ENCODE measurements at places on chromosomes 13 and 19.
A peak's percentile ranks its signal among the peaks of the same experiment; 100 is the strongest.

DNA sequence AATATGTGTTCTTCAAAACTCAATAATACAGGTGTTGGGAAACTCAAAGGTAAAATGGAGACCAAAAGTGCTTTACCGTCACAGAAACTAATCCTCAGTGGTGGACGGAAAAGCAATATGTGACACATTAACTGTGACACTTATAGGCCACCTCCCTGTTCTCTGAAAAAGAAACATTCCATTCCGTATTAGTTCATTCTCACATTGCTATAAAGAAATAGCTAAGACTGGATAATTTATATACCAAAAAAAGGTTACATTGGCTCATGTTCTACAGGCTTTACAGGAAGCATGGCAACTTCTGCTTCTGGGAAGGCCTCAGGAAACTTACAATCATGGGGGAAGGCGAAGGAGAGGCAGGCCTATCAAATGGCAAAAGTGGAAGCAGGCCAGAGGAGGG is 435.3 kb upstream of the HTR2A start:
- DNase-seq, result no peak

GRCh38 chr13:73765651-73766384 is 368.4 kb downstream of the KLF12 start:
- DNase-seq, result no peak

DNA sequence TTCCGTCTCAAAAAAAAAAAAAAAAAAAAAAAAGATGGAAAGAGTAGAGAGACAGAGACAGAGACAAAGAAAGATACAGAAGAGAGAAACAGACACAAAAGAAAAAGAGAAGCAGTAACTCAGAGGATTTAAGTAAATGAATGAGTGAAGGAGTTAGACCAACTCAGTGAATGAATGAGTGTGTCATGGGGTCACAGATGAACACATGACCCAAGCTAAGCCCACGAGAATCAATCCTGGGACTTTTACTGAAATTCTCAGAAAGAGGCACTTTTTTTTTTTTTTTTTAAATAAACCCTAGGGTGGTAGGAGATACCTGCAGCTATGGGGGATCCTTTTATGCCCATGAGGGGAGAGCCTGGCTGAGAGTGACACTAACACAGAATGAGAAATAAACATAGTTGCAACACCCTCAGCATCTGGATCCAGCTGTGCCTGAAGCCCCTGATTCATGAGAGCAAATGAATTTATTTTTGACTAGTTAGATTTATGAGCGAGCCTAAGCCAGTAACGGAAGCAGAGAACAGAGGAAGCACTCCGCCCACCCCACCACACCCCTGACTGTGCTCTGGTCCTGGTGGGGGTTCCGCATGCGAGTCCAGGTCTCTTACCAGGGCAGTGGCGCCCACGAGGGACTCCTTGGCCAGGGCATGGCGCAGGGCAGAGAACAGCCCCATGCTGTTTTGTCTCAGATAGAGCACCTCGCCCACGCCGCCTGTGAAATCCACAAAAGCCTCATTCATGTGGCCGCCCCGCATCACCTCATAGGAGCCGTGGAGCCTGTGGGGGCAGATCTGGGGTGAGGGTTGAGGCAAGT is 4.6 kb downstream of the CAPN12 start:
- DNase-seq, result no peak

GRCh38 chr13:49627831-49628652 is at the start of gene ARL11:
ARL11 (plus strand) TSS chr13:49628507; CDS start chr13:49630448, 1,941 bp downstream.
- no peak for DNase-seq

- DNase-seq, result peak; percentile 21
These were observed 33.3 kb upstream of the MICU2 start for GRCh38 chr13:21637296-21637695.

DNA sequence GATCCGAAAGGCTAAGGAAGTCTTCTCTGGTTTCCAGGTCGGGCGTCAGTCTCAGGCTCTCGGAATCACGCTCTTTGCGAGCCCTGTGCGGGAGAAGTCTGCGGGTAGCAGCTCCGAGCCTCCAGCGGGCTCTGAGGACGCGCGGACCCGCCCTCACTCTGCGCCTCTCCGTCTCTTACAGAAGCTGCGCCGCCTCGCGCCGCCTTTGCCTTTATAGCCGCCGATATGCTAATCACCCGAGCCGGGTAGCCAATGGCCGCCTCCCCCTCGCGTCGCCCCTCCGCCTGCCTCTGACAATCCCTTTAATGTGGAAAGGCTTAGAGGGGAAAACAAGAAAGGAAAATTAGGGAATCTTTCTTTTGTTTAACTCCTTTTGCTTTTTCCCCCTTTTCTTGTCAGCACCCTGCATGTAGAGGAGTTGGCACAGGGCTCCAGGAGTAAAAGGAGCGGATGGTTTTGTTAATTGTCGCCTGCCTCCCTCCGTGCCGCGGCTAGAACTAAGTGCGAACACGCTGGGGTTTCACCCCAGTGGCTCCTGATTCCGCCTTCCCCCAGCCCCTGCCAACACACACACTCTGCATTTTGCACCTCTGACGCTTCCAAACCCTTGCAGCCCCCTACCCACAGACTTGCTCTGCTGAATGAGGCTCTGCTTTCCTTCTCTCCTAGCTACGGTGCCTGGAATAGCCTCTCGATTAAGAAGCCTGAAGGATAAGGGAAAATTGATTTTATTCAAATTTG is at the start of gene PCDH8:
Gene PCDH8 (minus strand): TSS at position 186 of the 741 bp plus-strand sequence. CDS start 204 bp downstream, outside the sequence.
- no peak for DNase-seq

DNA sequence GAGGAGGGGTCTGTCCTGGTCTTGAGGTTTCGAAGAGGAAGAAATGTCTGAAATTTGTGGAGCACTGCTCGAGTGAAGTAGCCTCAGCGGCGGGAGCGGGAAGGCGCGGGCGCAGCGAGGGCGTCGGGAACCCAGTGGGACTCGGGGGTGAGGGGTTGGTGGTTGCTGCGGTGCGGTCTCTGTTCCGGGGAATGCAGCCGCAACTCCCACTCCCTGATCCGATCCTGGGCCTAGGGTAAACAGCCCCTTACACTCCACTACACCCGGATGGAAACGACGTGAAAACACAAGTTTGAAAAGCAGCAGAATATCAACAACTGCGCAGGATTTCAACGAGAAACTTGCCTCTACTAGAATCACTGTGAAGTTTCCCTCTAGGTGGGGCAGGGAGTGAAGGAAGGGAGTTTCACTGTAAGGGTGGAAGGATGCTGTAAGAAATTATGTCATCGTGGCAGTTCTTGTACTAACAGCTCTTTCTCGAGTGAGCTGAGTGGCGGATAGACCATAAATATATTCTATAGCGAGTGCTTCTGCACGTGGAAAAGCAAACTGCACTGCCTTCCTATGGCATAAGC is 2.0 kb upstream of the KLF12 start:
- DNase-seq, result no peak

DNA sequence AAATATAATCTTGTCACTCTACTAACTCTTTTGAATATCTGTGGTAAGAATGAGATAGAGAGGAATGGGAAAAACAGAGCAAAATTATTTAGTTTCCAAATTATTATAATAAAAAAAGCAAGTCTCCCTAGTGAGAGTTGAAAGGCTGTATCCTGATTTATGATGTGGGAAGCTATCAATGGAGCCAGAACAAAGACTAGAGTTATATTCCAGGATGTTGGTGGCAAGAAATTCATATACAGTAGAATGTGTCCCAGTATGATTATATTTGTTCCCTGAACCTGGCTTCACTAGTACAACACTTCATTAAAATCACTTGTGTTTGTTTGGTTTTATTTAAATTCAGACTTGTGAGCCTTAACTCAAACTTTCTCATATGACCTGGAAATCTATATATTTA is 630.3 kb downstream of the GPC5 start:
- DNase-seq, result no peak

GRCh38 chr19:18107235-18107634 is 9.7 kb downstream of the MAST3 start:
- DNase-seq, result no peak

DNA sequence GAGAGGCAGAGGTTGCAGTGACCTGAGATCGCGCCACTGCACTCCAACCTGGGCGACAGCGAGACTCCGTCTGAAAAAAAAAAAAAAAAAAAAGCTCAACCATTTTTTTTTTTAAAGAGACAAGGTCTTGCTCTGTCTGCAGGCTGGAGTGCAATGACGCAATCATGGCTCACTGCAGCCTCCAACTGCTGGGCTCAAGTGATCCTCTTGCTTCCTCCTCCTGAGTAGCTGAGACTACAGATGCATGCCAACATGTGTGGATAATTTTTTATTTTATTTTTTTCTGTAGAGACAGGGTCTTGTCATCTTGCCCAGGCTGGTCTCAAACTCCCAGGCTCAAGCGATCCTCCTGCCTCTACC is 10.3 kb downstream of the EHD2 start:
- no peak for DNase-seq

GRCh38 chr19:56611288-56611687 is 16.2 kb downstream of the ZNF71 start:
- DNase-seq, result no peak

GRCh38 chr13:37385956-37386670 is 212.5 kb downstream of the POSTN start:
- DNase-seq, result no peak

GRCh38 chr13:79044415-79044814 is 361.6 kb downstream of the RBM26 start:
- no peak for DNase-seq

- DNase-seq, result no peak
These were observed 1075.0 kb downstream of the DIAPH3 start for GRCh38 chr13:59088716-59089115.

DNA sequence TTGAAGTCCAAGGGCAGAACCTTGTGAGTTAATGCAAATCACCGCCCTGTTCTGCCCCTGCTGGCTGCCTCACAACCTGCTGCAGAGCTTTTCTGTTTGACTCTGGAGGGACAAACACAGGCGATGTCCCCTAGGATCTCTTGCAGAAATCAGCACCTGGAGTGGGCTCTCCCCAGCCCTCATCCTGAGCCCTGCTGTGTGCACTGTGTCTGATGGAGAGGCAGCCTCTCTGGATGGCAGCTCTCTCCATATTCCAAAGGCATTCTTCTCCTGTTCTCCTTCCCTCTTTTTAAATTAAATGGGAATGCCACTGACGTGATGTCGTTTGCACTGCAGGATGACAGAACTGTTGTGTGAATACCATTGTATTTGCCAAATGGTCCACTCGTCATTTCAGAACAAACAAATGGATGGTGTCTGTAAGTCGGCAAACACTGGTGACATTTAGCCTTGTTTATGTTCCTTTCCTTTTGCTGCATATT is 184.1 kb downstream of the ZNF536 start:
- no peak for DNase-seq

DNA sequence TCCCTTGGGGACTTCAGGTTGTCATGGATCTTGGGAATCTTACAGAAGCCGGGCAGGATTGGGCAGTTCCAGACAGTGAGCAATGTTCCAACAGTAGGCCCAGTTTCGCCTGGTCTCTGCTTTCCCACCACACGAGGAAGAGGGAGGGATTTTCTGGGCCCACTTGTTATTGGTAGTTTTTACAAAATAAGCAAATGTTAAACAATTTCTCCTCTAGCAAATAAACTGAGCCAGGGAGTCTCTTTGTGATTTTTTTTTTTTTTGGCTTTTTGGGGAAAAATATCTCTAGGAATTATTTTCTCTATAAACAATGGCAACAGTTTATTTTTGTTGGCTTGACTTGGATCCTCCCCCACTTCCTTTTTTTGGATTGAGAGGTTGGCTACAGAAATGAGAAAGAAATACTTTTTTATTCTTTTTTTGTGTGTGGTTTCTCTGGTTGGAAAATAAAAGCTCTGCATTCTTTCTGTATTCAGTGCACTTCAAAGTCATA is 89.3 kb downstream of the TM9SF2 start:
- no peak for DNase-seq

GRCh38 chr19:588093-588740 is 1.5 kb upstream of the HCN2 start:
- DNase-seq, result no peak

DNA sequence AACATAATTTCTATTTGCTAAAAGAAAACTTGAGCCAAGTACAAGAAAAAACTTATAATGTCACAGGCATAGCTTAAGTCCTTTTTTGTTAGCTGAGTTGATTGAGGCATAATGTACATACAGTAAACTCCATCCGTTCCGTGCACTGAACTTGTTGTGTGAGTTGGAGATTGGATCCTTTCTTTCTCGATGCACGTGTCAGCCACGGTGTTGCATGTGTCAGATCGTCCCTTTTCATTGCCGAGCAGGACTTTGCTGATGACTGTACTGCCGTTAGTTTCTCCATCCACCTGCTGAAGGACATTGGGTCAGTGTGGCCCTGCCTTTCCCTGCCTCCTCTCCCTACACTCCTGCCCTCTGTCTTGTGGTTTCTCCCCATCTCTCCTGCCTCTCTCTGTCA is 34.4 kb downstream of the IGFL2 start:
- DNase-seq, result no peak

- DNase-seq, result no peak
These were observed 598.1 kb downstream of the UQCRFS1 start for GRCh38 chr19:28614634-28615545.

DNA sequence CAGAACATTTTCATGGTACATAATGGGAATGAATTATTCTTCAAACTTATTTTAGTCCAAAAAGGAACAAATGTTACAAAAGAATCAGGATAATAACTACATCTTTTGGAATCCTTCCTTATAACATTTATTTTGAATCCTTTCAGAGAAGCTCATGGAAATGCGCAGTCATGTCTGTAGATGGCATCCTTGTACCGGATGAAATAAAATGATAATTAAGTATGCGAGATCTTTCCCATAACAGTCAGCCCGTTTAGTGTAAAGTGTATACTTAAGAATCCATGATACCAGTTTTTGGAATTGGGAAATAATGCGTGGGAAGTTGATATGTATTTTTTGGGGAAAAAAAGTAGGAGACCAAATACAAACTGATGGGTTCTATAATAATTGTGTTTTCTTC is 418.8 kb downstream of the GPC5 start:
- DNase-seq, result no peak

DNA sequence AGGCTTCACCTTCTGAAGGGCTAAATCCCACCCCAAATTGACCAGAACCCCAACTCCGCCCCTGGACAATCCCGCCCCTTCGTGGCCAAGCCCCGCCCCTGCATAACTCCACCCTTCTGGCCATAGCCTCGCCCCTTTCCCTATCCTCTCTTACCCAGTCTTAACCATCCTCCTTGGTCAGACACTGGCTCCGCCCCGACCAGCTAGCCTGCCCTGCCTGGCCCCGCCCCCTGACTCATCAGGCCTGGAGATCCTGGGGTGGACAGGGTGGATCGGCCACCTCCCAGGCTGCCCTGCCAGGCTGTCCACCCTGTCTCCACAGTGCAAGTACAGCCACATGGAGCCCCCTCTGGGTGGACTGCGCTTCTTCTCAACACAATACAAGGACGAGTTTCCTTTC is 8.0 kb upstream of the ZNF358 start:
- DNase-seq, result peak; percentile 95

DNA sequence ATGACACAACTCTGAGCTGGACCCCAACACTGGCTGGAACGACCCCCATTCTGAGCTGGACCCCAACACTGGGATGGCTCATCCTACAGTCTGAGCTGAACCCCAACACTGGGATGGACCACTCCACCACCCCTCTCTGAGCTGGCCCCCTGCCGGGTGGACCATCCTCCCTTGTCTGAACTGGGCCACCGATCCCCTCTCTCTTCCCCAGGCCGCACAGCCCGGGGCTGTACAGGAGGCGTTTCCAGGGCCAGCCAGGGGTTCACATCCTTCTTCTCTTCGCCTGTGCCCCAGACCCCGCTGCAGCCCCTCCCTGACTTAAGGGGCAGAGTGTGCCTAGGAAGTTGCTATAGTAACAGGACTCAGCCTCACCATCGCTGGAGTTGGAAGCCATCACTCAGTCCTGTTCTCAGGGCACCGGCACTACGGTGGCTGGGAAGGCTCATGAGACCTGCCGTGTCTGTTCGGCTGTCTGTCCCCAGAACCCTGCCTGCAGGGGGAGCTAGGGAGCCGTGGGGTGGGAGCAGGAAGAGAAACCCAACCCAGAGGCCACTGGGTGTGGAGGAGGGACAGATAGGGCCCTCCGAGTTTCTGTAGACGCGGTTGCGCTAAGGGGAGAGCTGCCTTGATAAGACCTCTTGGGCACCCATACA is 3.7 kb downstream of the PRKACA start:
- no peak for DNase-seq
